ENCODE measurements at places on chromosomes 1 and 21.

DNA sequence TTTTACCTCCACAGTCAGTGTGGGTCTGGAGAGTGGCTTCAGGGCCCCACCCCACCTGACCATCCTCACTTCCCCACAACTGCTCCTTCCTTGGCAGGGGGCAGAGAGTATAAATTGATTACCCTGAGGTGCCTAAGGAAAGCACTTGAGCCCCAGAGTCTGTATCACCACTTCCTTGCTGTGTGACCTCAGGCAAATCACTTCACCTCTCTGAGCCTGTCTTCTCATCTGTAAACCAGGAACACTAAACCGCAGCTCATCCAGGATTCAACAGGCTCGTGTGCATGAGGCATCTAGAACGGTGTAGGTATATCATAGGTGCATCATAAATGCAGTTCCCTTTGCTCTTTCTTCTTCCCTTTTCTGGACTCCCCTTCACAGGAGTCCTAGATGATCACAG, 43.4 kb downstream of the GRIK3 start:
- no peak for DNase-seq

GRCh38 chr1:66335859-66336640, 197.9 kb upstream of the SGIP1 start:
- DNase-seq = peak; percentile 18

DNA sequence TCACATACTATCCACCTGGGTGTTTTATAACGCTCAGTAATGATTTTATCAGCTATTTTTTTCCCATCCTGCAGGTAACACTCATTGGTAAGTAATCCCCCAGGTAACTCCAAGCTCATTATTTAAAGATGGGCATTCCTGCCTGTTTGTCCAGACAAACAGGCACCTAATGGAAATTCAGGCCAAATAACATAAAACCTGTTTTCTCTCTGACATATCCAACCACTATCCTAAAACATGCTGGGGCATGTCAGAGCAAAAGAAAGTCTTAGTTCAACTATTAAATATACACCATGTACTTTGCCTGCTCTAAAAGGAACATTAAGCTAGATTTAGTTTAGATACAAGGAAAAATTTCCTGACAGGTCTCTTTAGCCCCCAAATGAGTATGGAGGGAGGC, 987.7 kb downstream of the TTLL7 start:
- DNase-seq = no peak

- DNase-seq = no peak
Measured at GRCh38 chr1:192763756-192764155, 45.1 kb upstream of the RGS2 start.

DNA sequence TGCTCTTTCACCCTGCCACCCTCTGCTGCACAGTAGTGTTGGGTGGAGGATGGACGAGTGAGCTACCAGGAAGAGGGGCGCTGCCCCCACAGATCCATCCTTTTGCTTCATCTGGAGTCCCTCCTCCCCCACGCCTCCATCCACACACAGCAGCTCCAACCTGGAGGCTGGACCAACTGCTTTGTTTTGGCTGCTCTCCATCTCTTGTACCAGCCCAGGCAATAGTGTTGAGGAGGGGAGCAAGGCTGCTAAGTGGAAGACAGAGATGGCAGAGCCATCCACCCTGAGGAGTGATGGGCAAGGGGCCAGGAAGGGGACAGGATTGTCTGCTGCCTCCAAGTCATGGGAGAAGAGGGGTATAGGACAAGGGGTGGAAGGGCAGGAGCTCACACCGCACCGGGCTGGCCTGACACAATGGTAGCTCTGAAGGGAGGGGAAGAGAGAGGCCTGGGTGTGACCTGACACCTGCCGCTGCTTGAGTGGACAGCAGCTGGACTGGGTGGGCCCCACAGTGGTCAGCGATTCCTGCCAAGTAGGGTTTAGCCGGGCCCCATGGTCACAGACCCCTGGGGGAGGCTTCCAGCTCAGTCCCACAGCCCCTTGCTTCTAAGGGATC, 8.5 kb downstream of the CHRNB2 start:
- DNase-seq = no peak

DNA sequence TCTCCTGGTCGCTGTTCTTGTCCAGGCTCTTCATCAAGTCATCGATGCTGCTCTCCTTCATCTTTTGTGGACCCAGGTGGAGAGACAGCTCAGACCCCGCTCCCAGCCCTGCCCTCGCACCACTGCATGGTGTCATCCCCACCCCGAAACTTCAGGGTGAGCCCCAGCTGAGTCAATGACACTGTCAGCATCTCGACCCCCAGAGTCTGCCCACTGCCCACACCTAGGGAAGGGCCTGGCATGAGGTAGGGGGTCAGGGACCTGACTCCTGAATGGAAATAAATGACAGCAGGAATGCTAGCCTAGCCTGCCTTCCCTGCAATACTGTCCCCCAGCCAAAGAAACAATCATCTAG, 1.6 kb upstream of the S100A6 start:
- DNase-seq = no peak

- DNase-seq = no peak
Measured at GRCh38 chr21:37430184-37430821, 63.7 kb downstream of the DYRK1A start.

GRCh38 chr1:47970882-47971281, 26.3 kb downstream of the TRABD2B start:
- DNase-seq = no peak

- DNase-seq = no peak
Measured at GRCh38 chr1:44221769-44222168, 8.5 kb downstream of the DMAP1 start.

- no peak for DNase-seq
Measured at GRCh38 chr1:51649593-51650091, 32.8 kb downstream of the OSBPL9 start.

DNA sequence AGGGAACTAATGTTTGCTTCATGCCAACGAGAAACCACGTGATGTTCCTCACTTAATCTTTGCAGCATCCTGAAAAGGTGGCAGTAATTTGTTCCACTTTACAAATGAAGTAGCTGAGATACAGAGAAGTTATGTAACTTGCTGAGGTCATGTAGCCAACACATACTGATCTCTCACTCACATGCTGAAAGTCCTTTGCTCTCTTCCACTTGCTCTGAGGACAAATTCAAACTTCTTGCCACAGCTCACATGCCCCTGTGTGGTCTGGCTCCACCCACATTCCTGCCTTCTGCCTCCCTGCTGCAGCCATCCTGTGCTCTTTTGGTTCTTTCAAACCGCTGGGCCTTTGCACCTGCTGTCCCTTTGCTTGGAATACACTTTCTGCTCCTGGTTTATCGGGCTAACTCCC, 55.4 kb downstream of the TMCO4 start:
- DNase-seq = no peak

DNA sequence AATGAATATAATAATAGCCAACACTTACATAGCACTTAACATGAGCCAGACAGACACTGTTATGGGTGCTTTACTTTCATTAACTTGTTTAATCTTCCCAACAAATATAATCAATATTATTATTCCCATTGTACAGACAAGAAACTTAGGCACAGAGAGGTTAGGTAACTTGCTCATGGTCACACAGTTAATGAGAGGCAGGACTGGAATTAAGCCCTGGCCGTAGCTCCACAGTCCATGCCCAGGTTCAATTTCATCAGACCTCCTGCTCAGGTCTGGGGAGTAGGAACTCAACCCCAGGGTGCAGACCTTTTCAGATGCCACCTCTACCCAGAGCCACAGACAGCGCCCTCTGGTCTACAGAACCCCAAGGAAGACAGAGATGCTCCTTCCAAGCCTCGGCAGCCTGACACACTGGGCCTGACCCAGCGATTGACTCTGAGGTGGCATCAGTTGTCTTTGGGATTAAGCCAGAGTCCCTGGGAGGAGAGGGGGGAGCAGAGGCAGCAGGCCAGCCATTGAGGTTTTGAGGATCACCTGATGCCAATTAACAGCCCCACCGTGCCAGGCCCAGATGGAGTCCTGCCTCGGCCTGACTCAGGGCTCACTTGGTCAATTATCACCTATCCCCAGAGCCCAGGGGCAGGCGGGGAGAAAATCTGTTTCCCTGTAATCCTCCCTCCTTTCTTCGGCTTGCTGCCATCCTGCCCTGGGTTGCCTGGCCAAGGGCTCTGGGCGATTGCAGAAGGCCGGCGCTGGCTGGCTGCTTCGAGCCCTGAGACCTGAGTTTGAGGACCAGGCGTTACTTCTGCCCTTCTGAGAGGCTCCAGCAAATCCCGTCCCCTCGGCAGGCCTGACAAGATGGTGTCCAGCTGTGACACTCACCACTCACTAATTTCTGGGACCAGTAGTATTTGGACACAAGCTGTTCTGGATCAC, 116.7 kb downstream of the LACTBL1 start:
- no peak for DNase-seq

DNA sequence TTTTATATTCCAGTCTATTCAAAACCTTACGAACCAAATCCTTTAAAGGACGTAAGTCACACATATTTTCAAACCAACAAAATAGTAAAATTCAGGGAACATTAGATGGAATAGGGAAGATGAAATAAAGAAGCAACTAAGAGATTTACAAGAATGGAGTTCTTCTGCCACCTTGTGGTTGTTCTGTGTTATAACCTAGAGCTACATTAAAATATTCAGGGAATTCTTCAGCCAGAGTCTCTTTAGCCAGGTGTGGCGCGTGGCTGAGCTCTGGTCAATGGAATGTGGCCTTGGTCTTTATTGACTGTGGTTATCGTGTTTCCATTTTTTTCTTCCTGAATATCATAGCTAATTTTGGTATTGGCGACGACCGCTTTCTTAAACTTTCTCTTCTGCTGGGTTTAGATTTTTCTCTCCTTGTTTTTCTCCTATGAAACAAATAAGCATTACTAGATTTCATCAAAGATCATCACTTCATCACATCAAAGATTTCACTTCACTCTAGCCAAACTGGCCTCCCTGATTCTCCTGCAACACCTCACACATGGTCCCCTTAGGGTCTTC, 221.3 kb downstream of the MRPL39 start:
- no peak for DNase-seq

DNA sequence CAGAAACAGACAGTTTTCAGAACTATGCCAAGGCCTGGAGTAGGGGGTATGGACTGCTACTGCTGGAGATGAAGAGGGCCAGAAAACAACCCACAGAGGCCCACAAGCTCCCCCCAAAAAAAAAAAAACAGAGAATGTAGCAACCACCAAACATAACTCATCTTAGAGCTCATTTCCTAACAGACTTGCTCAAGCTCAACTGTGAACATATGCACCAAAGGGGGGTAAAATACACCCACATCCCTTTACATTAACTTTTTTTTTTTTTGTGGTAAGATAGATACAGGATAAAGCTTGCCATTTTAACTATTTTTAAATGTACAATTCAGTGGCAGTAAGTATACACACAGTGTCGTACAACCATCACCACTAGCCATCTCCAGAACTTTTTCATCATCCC, 36.0 kb downstream of the SEC16B start:
- DNase-seq = no peak

DNA sequence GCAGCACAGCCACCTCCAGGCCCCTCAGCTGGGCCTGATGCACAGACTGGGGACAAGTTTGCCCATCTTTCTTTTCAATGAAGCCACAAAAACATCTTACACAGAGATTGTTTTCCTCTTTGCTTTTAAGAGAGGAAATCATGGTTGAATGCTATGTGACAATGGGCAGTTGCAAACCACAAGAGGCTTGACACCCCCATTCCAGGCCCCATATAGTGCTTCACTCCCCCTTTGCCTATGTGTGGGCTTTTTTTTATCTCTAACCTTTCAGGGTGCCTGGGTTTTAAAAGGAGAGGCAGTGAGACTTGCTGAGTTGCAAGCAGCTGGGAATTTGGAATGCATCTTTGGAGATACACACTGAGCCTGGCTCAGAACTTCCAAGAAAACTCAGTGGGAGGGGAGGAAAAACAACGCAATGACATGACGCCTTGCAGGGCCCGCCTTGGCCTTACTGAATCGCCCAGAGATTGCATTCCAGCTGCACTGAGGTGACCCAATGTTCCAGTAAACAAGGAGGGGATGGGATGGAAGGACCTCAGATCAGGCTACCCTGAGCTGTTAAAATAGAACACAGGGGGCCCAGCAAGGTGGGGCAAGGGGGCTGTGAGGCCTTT, 145.2 kb upstream of the ZNF648 start:
- no peak for DNase-seq

GRCh38 chr1:209831615-209832014, 3.8 kb downstream of the UTP25 start:
- DNase-seq = no peak

DNA sequence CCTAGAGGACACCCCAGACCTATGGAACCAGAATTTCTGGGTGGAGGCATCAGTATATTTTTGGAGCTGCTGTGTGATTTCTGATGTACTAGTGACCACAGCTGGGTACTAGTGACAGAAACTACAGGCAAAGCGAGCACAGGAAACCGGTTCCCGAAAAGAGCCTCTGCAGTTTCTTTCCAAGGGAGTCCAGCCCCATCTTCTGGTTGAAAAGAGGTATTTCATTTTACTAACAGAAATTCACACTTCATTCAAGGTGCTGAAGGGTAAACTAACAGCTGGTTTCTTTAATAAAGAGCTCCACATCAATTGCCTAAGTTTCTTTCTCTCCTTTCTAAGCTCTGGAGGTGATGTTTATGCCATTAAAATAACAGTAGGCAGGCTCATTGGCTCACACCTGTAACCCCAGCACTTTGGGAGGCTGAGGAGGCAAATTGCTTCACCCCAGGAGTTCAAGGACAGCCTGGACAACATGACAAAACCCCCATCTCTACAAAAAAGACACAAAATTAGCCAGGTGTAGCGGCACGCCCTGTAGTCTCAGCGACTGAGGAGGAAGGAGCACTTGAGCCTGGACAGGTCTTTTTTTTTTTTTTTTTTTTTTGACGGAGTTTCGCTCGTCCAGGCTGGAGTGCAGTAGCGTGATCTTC, 22.0 kb downstream of the THAP3 start:
- DNase-seq = no peak
